ENCODE measurements at places on chromosomes 13 and 19.

- no peak for DNase-seq
Observed at GRCh38 chr13:77374339-77374738, 47.4 kb upstream of the MYCBP2 start.

GRCh38 chr13:69319656-69320055 lies 788.0 kb upstream of the ATXN8OS start:
- no peak for DNase-seq

DNA sequence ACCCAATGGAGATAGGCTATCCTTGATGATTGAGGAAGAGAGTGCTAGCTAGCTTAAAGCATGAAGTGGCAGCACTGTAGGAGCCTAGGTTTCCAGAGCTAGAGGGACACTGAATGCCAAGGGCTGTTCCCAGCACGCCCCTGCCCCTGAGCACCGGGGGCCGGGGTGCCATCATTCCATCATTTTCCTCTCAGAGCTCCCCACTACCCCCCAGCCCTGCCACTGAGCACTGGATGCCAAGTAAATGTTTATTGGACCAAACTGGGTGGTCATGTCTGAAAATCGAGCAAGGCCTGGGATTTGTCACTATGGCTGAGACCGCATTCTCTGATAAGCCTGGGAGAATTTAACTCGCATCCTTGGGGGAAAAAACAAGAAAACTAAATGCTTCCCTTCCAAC lies 142.8 kb downstream of the STK24 start:
- no peak for DNase-seq

GRCh38 chr13:41694545-41695301 lies 237.4 kb downstream of the RGCC start:
- no peak for DNase-seq

- no peak for DNase-seq
Observed at GRCh38 chr13:109881347-109881725, 95.0 kb upstream of the IRS2 start.

DNA sequence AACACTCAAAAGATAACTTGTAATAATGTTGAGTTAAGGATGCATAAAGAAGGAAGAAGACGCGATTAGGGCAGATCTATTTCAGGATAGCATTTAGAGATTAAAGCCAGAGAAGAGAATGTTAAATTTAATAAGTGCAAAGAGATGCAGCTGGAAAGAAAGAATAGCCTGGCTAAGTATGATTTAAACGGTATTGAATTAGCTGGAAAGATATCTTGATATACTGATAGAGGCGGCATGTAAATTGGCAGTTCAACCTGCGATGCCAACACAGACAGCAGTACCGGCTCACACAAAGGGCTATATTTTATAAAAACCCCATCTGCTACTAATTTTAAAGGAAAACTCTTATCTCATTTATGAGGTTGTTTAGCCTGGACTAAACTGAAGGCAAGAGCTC lies 121.4 kb downstream of the ENOX1 start:
- DNase-seq: no peak

DNA sequence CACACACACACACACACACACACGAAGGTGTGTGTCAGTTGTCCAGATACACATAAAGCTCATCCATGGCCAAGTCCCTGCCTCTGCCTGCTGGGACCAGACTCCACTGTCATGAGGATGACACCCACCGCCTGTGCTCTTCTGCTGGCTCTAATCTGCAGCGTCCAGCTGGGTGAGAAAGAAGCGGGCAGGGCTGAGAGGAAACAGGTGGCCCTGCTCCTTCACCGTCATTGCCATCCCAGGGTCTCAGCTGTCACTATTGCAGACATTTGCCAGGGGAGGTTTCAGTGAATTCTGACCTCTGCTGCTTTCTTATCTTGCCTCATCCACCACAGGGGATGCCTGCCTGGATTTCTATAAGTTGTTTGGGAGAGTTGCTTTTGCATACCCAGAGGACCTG lies 31.4 kb downstream of the SCGB2B2 start:
- DNase-seq: no peak

DNA sequence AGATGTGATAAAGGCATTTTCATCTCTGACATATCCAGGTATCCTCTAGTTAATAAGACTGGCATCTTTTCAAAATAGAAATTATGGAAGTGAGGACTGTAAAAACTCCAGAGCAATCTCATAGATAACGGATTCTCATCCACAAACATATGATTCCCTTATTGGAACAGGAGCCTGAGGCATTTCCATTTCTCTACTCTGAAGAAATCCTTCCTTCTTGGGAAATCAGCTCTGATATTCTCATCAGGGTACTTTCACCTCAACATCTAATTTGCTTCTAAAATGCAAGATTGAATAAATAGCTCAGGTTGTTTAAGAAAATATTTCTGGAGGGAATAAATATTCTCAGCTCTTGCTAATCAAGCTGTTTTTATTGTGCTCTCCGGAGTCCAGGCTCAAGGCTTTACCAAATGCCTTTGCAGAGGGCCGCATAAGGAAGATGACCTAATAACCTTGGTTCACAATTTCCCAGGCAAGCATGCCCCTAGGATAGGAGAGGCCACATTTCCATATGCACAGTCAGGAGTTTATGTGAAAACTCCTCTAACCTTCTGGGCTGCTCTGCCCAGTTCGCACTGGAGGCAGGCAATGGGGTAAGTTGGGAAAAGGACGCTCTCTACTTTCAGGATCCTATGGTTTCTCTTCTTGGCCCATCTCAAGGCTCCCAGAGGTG lies 44.0 kb upstream of the RFC3 start:
- no peak for DNase-seq

GRCh38 chr19:45496349-45496953 lies 396 bp downstream of the RTN2 start:
- no peak for DNase-seq

DNA sequence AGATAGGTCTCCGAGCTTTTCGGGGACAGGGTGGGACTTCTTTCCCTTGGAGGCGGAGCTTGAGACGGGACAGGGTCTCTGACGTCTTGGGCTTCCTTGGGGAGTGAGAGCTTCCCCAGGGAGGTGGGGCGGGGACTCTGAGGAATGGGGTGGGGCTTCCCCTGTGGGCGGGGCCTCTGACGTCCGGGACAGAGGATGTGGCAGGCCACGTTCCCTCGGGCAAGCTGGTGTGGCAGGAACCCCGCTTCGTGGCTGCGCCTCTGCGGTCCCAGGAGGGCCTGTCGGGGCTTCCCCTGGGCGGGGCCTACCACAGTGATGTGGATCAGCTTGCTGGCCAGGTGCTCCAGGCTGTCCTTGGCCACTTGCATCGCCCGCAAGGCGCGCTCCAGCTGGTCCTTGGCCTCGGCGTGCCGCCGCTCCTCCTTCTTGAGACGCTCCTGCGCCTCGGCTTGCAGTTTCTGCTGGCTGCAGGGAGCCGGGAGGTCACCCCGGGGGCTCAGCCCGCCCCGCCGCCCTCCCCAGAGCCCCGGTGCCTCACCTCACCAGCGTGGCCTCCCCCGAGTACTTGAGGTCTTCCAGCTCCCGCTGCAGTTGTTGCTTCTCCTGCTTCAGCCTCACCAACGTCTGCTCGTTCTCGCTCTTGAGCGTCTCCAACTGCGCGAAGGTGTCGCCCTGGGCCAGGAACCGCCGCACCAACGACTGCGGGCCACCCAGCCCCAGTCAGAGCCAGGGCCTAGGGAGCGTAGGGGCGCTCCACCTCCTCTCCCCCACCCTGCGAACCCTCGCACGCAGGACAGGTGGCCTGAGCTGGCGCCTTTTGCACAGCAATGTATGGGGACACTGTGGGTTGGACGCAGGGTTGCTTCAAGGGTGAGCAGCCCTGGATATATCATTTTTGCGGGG lies 3.3 kb upstream of the RGL3 start:
- peak; percentile 43 for DNase-seq

DNA sequence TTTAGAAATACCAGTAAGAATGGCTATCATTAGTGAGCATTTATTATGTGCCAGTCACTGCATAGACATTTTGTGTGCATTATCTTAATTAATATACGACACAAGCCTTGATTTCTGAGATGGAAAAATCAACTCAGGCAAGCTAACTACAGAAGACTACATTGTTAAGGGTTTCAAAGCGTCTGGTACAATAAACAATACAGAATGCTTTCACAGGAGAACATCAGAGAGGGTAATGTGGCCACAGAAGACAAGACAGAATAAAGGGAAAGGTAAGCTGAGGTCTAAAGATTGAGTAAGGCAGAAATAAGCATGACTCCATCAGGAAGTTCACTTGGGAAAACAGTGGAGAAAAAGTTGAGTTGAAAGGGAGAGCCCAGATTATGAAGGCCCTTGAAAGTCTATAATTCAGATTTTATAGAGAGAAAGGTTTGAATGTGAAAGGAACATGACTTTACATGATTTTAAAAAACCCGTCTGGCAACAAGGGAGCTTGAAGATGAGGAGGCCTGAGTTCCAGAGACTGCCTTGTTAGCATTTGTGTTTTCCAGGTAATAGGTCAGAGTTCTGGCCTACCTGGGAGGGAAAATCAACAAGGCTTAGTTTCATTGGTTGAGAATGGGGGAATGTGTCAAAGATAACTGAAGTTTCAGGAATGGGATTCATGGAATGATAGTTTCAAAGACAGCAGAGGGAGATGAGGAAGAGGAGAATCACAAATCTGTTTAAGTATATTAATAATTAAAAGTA lies 1.8 kb upstream of the MBNL2 start:
- DNase-seq: no peak

DNA sequence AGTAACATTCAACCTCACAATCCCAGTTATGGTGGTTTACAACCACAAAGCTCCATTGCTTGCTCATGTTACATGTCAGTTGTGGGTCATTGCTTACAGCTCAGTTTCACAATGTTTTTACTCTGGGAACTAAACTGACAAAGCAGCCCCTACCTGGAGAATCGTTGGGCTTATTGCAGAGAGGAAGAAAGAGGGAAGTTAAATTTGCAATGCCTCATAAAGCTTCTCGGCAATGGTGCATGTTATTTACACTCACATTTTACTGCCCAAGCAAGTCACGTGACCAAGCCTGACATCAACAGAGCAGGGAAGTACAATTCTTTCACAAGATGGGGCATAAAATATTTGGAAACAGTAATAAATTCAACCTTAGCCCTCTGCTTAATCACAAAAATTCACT lies 441.6 kb downstream of the TDRD3 start:
- no peak for DNase-seq

- DNase-seq: no peak
Observed at GRCh38 chr13:112078879-112079531, 12.1 kb downstream of the SOX1 start.

- no peak for DNase-seq
Observed at GRCh38 chr19:47099576-47100050, 14.0 kb downstream of the ZC3H4 start.

- no peak for DNase-seq
Observed at GRCh38 chr13:63044589-63045313, 1629.1 kb upstream of the PCDH20 start.

GRCh38 chr13:77349365-77349764 lies 22.5 kb upstream of the MYCBP2 start:
- DNase-seq: no peak

DNA sequence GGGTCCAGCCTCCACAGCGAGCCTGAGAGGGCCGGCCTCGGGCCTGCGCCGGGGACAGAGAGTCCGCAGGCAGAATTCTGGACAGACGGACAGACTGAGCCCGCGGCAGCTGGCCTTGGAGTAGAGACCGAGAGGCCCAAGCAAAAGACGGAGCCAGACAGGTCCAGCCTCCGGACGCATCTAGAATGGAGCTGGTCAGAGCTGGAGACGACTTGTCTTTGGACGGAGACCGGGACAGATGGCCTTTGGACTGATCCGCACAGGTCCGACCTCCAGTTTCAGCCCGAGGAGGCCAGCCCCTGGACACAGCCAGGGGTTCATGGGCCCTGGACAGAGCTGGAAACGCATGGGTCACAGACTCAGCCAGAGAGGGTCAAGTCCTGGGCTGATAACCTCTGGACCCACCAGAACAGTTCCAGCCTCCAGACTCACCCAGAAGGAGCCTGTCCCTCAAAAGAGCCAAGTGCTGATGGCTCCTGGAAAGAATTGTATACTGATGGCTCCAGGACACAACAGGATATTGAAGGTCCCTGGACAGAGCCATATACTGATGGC lies 490 bp downstream of the ITPKC start:
- no peak for DNase-seq

GRCh38 chr13:79307866-79308298 lies 98.2 kb downstream of the RBM26 start:
- no peak for DNase-seq

DNA sequence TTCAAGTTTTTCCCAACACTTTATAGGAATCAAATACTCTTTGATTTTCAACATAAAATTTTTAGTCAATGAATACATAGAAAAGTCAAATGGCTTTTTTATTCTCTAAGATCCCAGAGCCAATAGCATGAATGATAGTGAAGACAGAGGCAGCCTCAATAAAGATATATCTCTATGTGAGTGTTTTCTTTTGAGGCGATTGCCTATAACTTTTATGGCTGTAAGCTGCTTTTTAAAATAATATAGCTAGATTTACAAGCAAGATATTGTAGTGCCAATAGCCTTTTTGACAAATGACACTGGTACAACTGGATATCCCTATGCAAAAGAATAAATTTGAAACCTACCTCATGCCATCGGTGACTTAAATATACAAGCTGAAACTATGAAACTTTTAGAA lies 1705.2 kb upstream of the PCDH20 start:
- no peak for DNase-seq

- no peak for DNase-seq
Observed at GRCh38 chr19:39303373-39304184, 7.4 kb downstream of the IFNL1 start.

GRCh38 chr19:23365222-23365621 lies 30.0 kb downstream of the ZNF91 start:
- DNase-seq: no peak

DNA sequence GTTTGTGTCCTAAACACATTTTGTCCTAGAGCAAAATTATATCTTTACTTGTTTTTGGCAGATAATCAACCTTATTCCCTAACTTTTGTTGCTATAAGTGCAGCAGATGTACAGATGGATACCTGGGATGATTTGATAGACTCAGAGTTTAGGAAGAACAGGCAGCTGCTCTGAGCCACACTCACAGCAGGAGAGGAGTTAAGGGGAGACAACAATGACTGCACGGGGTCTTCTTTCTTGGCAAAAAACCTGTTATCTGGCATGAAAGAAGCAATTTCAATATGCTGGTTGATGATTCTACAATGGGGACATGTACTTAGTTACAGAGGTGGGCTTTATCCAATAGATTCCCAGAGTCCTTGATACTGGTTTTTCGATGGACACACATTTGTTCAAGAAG lies 258.9 kb upstream of the PCDH9 start:
- no peak for DNase-seq

- DNase-seq: no peak
Observed at GRCh38 chr13:111629016-111629415, 308.6 kb downstream of the TEX29 start.

- DNase-seq: no peak
Observed at GRCh38 chr19:5093297-5093928, 124.5 kb downstream of the KDM4B start.

DNA sequence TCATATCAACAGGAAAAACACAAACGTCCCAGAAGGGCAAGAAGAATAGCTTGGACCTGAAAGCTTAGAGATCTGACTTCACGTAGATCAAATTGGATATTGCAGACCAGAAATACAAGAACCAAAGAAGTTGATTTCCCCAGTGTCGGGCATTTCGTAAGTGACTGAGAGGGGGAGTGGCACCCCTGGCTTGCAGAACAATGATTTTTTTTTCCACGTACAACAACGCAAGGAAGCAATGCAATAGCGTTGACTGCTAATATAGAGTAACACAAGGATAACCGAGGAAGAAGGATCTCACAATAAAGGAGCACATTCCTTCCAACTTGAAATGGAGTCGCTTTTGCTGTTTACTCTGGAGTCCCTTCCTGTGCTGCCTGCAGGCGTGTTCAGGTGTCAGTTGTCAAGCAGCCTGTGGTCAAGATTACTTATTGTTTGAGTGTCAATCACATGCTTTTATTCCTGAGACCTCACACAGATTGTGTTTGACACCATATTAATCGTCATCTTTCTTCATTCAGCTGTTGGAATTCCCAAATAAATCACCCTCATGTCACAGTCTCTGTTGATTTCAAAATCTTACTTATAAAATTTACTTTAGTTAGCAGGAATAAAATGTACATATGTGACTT lies 139.4 kb downstream of the FREM2 start:
- no peak for DNase-seq
